ENCODE measurements at places on chromosomes 5 and 9. TPM values are rescaled to one million over a fixed set of nuclear protein-coding genes. Genes with fewer than 3 reads are reported as not detected.

DNA sequence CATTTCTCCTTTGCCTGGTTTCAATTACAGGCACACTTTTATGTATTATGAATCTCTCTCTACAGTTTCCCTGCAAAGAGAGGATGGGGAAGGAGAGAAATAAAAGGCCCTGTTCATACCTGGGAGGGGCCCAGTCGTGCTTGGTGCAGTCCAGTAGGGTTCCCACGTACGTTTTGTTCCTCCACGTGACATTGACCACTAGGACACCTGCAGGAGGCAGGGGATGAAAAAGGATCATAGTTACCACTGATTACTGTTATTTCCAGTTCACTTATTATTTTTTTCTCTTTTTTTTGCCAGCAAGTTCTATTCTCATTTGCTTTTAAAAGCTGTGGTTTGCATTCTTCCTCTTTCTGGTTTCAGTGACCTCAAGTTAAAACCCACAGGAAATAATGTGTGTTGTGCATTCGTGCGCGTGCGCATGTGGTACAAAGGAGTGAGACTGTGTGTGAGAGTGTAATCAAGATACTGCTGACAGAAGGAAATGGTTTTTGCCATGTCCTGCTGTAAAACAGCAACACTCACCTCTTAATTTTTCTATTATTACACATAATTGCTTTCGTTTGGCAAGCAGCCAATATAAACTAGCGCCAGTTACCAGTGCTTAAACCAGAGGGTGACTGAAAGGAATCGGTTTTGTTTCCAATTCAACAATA lies 96.8 kb downstream of the ZNF608 start:
- no peaks in the 10 kb centered on the region for H3K27me3 ChIP-seq
- no peaks in the 10 kb centered on the region for H3K36me3 ChIP-seq
- peak overlapping the region; percentile 82 for H3K27ac ChIP-seq

DNA sequence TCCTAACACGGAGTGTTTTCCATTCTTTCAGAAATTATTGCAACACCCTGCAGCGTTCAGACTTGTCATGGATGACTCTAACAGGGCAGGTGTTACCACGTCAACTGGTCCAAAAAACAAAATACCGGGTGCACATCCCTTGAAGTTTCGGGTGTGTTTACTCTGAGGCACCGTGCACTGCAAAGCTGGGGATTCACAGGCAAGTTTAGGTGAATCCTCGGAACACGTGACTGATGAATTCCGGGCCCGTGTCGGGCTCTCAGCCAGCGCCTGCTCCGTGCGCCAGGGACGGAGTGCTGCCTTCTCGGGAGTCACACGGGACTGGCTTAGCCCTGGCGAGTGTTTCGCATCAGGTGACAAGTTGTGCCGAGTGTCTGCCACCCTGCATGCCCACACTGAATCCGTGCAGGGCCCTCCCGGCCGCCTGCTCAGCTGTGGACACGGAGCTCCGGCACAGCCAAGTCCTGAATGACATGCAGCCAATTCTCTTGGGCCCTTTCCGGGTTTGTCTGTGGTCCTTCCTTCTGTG lies 66.0 kb upstream of the IRX4 start:
- H3K4me1 ChIP-seq: no peaks in the 10 kb centered on the region
- H3K36me3 ChIP-seq: no peaks in the 10 kb centered on the region
- H3K27me3 ChIP-seq: peaks cover 4% of the 10 kb centered on the region
- DNase-seq: no peak

- H3K36me3 ChIP-seq: no peaks in the 10 kb centered on the region
- no peaks in the 10 kb centered on the region for H3K27me3 ChIP-seq
- no peak overlapping the region for H3K27ac ChIP-seq
- no peak overlapping the region for H3K4me3 ChIP-seq
- peaks cover 27% of the 10 kb centered on the region for H3K4me1 ChIP-seq
Measured at GRCh38 chr9:134063571-134064450, 4.0 kb downstream of the BRD3 start.

DNA sequence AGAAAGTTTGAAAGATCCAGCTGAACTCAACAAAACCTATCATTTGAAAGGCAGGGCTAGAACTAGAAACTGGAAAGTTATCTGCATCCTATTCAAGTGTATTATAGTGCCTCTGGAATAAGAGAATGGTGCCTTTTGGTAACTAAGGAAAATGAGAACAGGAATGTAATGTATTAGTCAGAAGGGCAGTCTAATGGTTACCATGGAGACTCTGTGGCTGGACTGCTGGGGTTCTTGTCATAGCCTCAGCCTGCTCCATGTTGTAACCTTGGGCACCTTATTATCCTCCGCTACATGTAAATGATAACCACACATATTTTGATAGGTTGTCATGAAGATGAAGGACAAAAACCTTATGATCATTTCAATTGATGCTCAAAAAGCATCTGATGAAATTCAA lies 24.6 kb upstream of the IFNB1 start:
- no peak overlapping the region for H3K27ac ChIP-seq
- H3K36me3 ChIP-seq: no peaks in the 10 kb centered on the region
- H3K4me1 ChIP-seq: peaks cover under 1% of the 10 kb centered on the region
- H3K4me3 ChIP-seq: no peak overlapping the region

GRCh38 chr9:111974092-111974681 lies 77.6 kb downstream of the UGCG start:
- DNase-seq: no peak
- peak overlapping the region; percentile 64 for H3K27ac ChIP-seq
- H3K27me3 ChIP-seq: no peaks in the 10 kb centered on the region
- H3K36me3 ChIP-seq: no peaks in the 10 kb centered on the region
- no peaks in the 10 kb centered on the region for H3K4me1 ChIP-seq
- H3K4me3 ChIP-seq: no peak overlapping the region

DNA sequence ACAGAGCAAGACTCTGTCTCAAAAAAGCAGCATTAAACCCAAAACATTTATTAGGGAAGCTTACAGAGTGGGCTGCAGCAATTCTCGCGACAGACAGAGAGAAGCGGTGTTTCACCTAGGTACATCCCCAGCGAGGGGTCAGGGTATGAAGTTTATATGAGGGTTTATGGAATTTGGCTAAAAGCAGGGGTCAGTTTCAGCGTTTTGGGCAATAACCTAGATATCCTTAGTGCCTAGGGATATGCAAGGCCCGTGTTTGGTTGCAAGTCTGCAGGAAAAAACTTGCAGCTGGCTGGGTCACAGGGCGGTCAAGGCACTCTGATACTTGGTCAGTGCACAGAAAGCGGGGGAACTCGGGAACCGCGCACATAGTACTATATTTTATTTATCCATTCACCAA lies 649 bp upstream of the GLE1 start:
- DNase-seq: peak; percentile 32
- H3K27me3 ChIP-seq: no peaks in the 10 kb centered on the region
- H3K4me1 ChIP-seq: peaks cover 19% of the 10 kb centered on the region
- H3K4me3 ChIP-seq: peak overlapping the region; percentile 12
- no peaks in the 10 kb centered on the region for H3K36me3 ChIP-seq

- H3K27me3 ChIP-seq: no peaks in the 10 kb centered on the region
- H3K4me3 ChIP-seq: no peak overlapping the region
- H3K27ac ChIP-seq: no peak overlapping the region
- no peaks in the 10 kb centered on the region for H3K36me3 ChIP-seq
Measured at GRCh38 chr9:29555502-29555901, 1982.2 kb upstream of the C9orf72 start.

DNA sequence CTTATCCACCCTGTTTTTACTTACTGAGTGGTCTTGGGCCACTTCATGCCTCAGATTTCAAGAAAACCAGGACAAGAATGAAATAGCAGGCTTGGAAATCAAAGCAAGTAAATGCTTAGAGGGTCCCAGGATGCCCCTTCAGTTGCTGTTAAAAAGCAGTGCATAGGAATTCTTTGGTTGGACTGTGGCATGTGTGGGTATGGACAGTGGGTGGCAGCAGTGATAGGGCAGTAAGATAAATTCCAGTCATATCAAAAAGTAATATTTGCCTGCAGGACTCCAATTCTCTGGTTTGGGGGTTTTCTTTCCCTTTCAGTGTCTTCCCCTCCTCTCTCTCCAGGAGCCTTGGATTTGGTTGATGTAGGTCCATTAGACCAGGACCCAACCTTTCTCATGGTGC lies 306.7 kb upstream of the CLINT1 start:
- peaks cover 12% of the 10 kb centered on the region for H3K4me1 ChIP-seq
- H3K4me3 ChIP-seq: no peak overlapping the region
- DNase-seq: no peak
- H3K27ac ChIP-seq: no peak overlapping the region

DNA sequence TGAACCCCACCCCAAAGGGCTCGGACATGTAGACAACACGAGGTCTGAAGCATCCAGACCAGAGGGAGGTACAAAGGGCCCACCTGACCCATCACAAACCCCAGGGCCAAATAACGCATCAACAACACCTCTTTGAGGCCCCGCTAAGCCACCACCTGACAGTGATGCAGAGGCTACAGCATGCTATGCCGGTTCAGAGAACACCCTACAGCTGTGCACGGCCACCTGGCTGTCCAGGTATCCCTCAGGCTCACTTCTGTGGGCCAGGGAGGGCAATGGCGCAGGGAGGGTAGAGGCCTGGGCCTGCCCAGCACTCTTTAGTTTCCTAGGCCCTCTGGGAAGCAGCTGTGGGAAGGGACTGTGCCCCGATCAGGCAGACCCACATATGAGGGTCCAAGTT lies 190.1 kb downstream of the CDK5RAP2 start:
- no peak for DNase-seq
- no peaks in the 10 kb centered on the region for H3K36me3 ChIP-seq
- no peaks in the 10 kb centered on the region for H3K27me3 ChIP-seq
- H3K27ac ChIP-seq: no peak overlapping the region
- H3K4me1 ChIP-seq: peaks cover 5% of the 10 kb centered on the region
- H3K4me3 ChIP-seq: no peak overlapping the region

DNA sequence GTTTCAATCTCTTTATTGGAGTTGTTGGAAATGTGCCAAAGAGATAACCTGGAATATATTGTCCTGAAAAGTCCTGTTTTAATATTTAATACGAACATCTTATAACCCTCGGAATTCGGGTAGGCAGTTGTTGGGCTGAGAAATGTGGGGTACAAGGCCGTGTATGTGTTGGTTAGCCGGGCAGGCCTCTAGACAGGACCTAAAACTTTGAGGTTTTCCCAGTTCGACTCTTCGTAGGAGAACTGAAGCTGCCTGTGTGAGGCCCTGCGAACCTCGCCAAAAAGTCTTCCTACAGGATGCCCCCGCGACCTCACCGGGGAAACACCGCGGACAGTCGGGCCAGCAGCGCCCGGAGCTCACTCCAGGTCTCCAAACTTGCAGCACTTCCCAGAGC lies 583 bp upstream of the TJP2 start:
- H3K27ac ChIP-seq: peak overlapping the region; percentile 59
- DNase-seq: no peak
- peaks cover 12% of the 10 kb centered on the region for H3K4me1 ChIP-seq
- peak overlapping the region; percentile 57 for H3K4me3 ChIP-seq

DNA sequence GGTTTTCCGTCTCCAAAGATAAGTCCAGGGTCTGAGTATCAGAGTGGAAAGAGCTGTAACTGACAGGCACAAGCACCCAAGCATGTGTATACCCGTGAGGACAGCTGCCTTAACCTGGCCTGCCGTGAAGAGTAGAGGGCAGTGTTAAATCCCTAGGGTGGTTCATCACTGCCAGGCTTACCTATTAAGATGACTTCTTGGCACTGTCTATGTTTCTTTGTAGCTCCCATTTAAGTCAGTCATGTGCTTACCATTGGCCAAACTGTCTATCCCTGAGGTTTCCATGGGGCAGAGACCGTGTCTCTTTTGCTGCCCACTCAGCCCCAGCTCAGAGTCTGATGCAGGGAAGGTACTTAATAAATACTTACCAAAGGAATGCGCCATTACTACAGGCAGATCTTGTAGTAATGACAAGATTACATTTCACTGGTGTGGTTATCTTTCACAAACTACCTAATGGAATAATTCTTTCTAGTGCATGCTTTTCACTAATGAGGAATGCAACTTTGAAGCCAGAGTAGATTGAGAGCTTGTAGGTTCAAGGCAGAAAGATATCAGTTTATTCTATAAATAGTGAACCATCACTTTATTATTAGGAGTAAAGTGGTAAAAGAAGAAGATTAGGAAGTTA lies 64.2 kb downstream of the SNX24 start:
- H3K4me1 ChIP-seq: no peaks in the 10 kb centered on the region
- no peak overlapping the region for H3K27ac ChIP-seq
- H3K36me3 ChIP-seq: no peaks in the 10 kb centered on the region
- no peaks in the 10 kb centered on the region for H3K27me3 ChIP-seq

GRCh38 chr5:107653685-107654084 lies 17.1 kb downstream of the EFNA5 start:
- no peak overlapping the region for H3K4me3 ChIP-seq
- no peak for DNase-seq
- H3K36me3 ChIP-seq: no peaks in the 10 kb centered on the region
- H3K27me3 ChIP-seq: no peaks in the 10 kb centered on the region

DNA sequence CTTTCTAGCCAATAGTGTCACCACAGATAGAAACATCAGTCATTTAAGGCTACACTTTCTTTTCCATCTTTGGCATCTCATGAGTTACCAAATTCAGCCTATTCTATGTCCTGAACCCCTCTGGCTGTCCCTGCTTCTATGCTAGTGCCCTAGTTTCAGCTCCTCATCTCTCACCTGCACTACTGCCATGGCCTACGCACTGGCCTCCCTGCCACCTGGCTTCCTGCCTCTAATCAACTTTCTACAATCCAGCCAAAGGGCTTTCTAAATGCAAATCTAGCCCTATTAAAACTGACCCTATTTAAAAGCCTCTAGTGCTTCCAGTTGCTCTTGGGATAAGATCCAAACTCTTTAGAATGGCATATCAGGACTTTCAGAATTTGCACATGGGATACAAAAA lies 482.9 kb downstream of the TMEM38B start:
- no peaks in the 10 kb centered on the region for H3K27me3 ChIP-seq
- H3K27ac ChIP-seq: no peak overlapping the region
- H3K4me3 ChIP-seq: no peak overlapping the region
- no peaks in the 10 kb centered on the region for H3K4me1 ChIP-seq
- DNase-seq: no peak
- H3K36me3 ChIP-seq: no peaks in the 10 kb centered on the region

- DNase-seq: no peak
- H3K4me3 ChIP-seq: no peak overlapping the region
- no peaks in the 10 kb centered on the region for H3K4me1 ChIP-seq
- H3K27me3 ChIP-seq: no peaks in the 10 kb centered on the region
- H3K27ac ChIP-seq: no peak overlapping the region
- no peaks in the 10 kb centered on the region for H3K36me3 ChIP-seq
Measured at GRCh38 chr5:167233507-167234220, 1057.8 kb upstream of the WWC1 start.

DNA sequence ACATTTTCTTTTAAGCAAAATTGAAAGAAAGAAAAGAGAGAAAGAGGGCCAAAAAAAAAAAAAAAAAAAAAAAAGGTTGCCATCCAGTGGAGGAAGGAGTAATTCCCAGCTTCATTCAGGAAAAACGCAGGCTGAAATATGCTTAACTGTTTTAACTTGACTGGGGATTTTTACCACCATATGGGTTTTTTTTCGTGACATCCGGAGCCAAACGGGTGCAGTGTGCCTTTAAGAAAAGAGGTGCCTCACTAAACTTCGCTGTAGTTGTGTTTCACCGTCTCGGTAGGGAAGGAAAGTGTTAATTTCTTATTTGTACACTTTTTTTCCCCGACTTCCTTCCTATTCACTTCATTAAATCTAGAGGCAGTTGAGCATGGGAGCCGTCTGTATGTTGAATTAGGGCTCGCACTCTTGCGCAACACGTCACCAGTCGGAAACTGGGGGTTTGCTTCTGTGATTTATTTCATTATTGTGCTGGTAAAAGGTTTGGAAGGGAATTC lies 143.0 kb downstream of the SMARCA2 start:
- peaks cover 41% of the 10 kb centered on the region for H3K4me1 ChIP-seq
- peak overlapping the region; percentile 46 for H3K4me3 ChIP-seq
- DNase-seq: peak; percentile 47
- no peaks in the 10 kb centered on the region for H3K27me3 ChIP-seq
- peak overlapping the region; percentile 57 for H3K27ac ChIP-seq

The PLAC8L1 gene
- total RNA-seq: not detected

The OR1L6 gene
- not detected for total RNA-seq

The NR4A3 gene
- 0.82 TPM for total RNA-seq

The GALNT12 gene
- total RNA-seq: 79.7 TPM
